ENCODE measurements at places on chromosomes 3 and 15.

GRCh38 chr15:99441444-99441800 is 124.4 kb upstream of the MEF2A start:
- no peak for DNase-seq

GRCh38 chr15:77599357-77599756 is 33.4 kb downstream of the LINGO1 start:
- DNase-seq, result no peak

- no peak for DNase-seq
These were observed 462.0 kb upstream of the THRB start for GRCh38 chr3:24956613-24957012.

DNA sequence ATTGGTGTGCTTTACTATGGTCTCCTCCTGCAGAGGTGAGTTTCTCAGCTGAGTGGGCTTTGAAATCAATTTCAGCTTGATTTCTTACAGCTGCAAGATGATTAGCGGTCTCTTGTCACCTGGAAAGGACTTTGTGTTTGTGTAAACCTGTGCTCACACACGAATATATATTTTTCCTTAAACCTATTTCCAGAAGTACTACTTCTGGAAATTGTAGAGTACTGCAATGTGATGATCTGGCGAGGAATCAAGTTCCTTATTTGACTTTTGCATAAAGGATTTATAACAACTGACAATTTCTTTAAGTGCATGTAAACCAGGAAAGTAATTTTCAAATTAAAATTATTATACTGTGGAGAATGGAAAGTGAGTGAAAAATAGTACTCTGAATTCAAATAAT is 2.1 kb downstream of the MCTP2 start:
- DNase-seq, result no peak

DNA sequence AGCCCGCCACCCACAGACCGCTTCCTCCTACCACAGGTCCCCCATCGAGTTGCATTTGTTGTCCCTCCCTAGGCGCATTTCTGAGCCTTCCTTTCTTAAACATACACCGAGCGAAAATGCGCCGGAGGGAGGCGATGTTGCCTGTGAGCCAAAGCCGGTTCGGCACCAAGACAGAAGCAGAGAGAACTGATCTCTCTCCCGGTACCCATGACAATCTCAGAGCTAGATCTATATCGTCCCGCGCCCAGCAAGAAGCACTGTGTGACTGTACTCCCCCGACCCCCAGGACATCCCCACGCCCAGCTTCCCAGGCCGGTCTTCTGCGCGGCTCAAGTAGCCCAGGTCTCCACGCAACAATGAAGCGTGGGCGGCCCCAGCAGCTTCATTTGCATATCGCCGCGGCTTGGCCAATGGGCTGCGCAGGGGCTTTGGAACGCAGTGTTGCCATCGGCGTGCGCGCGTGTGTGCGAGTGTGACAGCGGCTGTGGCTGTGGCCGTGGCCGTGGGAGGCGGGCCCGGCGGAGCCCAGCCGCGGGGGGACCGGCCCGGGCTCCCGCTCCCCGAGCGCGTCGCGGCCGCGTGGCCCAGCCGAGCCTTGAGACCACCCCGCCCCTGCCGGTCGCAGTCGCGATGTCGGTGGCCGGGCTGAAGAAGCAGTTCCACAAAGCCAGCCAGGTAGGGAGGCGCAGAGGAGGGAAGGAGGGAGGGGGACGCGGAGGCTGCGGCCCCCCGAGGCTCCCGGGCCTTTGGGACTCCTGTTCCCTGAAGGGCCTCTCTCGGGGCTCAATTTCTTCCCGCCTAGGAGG is at the start of gene SH3GL3:
SH3GL3 (plus strand) TSS at position 438 of the 806 bp plus-strand sequence; CDS start at position 631, 193 bp downstream.
- peak; percentile 84 for DNase-seq

DNA sequence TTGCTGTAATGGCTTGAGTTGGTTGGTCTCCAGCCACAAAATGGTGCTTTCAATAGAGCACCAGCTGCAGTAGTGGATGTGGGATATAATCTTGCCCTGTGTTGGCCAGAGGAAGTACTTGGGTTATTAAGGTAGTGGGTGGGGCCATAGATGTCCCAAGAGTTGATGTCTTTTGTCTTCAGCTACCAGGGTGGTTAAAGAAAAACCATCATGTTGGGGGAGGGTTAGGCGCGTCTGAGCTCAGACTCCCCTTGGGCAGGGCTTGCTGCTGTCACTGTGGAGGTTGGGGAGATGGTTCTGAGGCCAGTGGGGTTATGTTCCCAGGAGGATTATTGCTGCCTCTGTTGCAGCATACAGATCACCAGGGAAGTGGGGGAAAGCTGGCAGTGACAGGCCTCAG is 46.9 kb upstream of the GADL1 start:
- no peak for DNase-seq

DNA sequence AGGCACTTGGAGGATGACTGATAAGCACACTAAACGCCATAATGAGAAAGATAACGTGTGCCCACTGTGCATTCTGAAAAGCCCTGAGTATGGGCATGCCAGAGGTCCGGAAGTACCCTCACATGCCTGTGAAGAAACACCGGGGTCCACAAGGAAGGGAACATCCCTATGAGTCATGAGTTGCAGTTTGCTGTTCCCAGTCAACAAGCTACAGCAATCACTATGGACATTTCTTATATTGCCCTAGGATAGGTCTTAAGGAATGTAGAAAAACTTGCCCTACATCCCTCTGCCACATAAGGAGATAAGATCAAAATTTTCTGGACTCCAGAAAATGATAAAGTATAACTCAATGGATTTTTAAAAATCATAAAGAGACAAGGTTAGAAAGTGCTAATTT is 9.9 kb downstream of the MB21D2 start:
- peak; percentile 32 for DNase-seq

GRCh38 chr3:12574661-12575060 is 17.8 kb downstream of the MKRN2 start:
- no peak for DNase-seq
